ENCODE measurements at places on chromosomes 16 and 17. TPM values are rescaled to one million over a fixed set of nuclear protein-coding genes. Genes with fewer than 3 reads are reported as not detected.

Gene HIGD1B
- 17.4 TPM for total RNA-seq

Gene SSTR5
- 20.8 TPM for total RNA-seq

Gene KRTAP4-6
- not detected for total RNA-seq

Gene ALOX12
- total RNA-seq = not detected

Gene TUBD1
- 6.9 TPM for total RNA-seq

Gene RAB11FIP4
- 12.0 TPM for total RNA-seq

Gene PHAF1
- 11.7 TPM for total RNA-seq

Gene PRCD
- total RNA-seq = 4.0 TPM

Gene ZG16
- not detected for total RNA-seq

Gene KRT222
- total RNA-seq = not detected

Gene ZKSCAN2
- 3.7 TPM for total RNA-seq

Gene KCNAB3
- total RNA-seq = 0.38 TPM

Gene TPSG1
- 0.19 TPM for total RNA-seq

Gene KCNJ18
- total RNA-seq = not detected

Gene CD19
- not detected for total RNA-seq

Gene SECTM1
- 4.3 TPM for total RNA-seq

Gene CA10
- total RNA-seq = not detected

Gene GRB7
- total RNA-seq = 2.2 TPM

Gene PRRT2
- total RNA-seq = 3.3 TPM

Gene KCNG4
- not detected for total RNA-seq

Gene AATK
- total RNA-seq = 5.3 TPM

Gene SENP3
- 30.8 TPM for total RNA-seq

Gene CLCN7
- 45.0 TPM for total RNA-seq

Gene VMO1
- total RNA-seq = 0.62 TPM

Gene CDR2L
- total RNA-seq = 18.4 TPM

Gene YPEL2
- total RNA-seq = 28.9 TPM

Gene ACSM2A
- not detected for total RNA-seq

Gene TEDC2
- 1.0 TPM for total RNA-seq

Gene KLHL10
- total RNA-seq = not detected

Gene BMERB1
- 71.8 TPM for total RNA-seq

Gene APOBR
- total RNA-seq = 0.48 TPM

Gene DPEP3
- not detected for total RNA-seq

Measured in Right ventricle myocardium superior (tissue), 1 donor.